CD4-positive, alpha-beta T cell treated with Interleukin-17A for 1 hour (primary cell): ENCODE measurements at places on chromosomes 12 and 14.

DNA sequence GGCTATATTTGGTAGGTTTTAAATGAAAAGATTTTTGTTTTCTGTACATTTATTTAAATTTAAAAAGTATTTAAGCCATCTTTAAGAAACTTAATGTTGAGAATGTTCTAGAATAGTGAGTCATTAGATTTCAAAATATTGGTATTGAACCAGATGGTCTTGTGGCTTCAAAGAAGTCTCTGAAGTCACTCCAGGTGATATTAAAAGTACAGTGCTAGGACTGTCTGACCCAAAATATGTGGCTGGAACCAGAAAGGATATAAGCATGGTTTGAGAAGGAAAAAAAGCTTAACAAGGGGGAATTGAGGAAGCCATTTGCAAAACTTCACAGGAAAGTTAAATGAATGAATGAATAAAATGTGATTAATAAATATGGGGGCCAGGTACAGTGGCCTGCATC, 28.7 kb upstream of the MDM2 start:
- no peak for DNase-seq

GRCh38 chr14:92328664-92329255, 5.8 kb downstream of the SLC24A4 start:
- no peak for DNase-seq

GRCh38 chr12:13046964-13047363, 2.8 kb downstream of the FAM234B start:
- no peak for DNase-seq

GRCh38 chr12:43336962-43337555, 214.9 kb downstream of the ADAMTS20 start:
- DNase-seq = no peak

DNA sequence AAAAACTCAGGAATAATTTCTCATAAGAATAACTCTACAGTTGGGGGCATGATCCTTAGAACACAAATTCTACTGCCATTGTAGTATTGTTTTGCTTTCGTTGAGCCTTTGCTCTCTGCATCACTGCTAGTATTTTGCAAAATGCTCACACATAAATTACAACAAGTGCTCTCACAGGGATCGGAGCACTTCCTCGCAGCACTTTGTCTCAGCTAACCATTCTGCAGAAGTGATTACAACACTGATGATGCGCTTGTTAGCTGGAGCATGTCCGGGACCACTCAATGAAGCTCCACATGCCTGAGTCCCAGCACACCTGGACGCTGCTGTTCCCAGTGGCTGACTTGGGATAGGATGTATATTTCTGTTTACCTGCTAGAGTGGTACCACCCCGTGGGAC, 31.6 kb downstream of the MOAP1 start:
- DNase-seq = no peak
